ENCODE measurements at places on chromosomes 11 and 22. TPM values are rescaled to one million over a fixed set of nuclear protein-coding genes. Genes with fewer than 3 reads are reported as not detected.

GRCh38 chr22:38868886-38869381 lies 3.1 kb downstream of the CBX6 start:
- H3K4me3 ChIP-seq = no peak overlapping the region
- peaks cover 13% of the 10 kb centered on the region for H3K36me3 ChIP-seq
- H3K27ac ChIP-seq = no peak overlapping the region
- peak; percentile 87 for DNase-seq

GRCh38 chr11:128548649-128549255 lies 38.6 kb downstream of the ETS1 start:
- H3K27ac ChIP-seq = peak overlapping the region; percentile 90
- H3K4me3 ChIP-seq = no peak overlapping the region
- no peaks in the 10 kb centered on the region for H3K36me3 ChIP-seq
- no peaks in the 10 kb centered on the region for H3K27me3 ChIP-seq
- peak; percentile 39 for DNase-seq
- peaks cover 19% of the 10 kb centered on the region for H3K4me1 ChIP-seq

DNA sequence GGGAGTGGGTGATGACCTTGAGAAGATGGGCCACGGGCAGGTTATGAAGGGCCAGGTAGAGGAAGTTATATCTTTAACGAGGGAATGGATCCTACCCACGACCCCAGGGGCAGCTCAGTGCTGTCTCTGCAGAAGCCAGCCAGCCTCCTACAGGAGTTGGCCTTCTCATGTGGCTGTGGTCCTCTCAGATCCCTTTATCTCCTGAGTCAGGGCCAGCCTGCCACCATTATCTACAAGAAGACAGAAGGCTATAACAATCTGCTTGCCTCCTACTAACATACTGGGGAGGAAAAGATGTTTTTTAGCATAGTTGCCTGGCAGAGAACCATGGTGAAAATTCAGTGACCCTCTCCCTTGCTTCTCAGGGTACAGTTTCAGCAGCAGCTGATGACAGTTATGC lies 7.0 kb upstream of the YWHAH start:
- H3K27me3 ChIP-seq = no peaks in the 10 kb centered on the region
- no peaks in the 10 kb centered on the region for H3K4me1 ChIP-seq
- no peaks in the 10 kb centered on the region for H3K36me3 ChIP-seq
- H3K27ac ChIP-seq = no peak overlapping the region
- H3K4me3 ChIP-seq = no peak overlapping the region

DNA sequence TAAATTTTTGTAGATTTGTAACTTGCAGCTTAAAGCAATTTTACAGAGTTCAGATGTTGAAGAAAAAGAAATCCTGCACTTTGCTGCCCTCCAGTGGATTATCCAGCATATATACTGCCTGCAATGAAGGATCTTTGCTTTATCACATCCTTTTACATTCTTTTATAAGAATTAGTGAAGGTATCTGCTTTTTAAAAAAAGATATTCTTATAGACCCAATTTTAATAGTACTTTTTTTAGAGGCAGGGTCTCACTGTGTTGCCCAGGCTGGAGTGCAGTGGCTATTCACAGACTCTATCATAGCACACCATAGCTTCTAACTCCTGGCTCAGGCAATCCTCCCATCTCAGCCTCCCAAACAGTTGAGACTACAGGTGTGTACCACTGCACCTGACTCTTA lies 60.7 kb downstream of the TTC17 start:
- no peak overlapping the region for H3K4me3 ChIP-seq
- no peak overlapping the region for H3K27ac ChIP-seq
- H3K36me3 ChIP-seq = peaks cover 17% of the 10 kb centered on the region
- peak; percentile 35 for DNase-seq
- no peaks in the 10 kb centered on the region for H3K4me1 ChIP-seq

DNA sequence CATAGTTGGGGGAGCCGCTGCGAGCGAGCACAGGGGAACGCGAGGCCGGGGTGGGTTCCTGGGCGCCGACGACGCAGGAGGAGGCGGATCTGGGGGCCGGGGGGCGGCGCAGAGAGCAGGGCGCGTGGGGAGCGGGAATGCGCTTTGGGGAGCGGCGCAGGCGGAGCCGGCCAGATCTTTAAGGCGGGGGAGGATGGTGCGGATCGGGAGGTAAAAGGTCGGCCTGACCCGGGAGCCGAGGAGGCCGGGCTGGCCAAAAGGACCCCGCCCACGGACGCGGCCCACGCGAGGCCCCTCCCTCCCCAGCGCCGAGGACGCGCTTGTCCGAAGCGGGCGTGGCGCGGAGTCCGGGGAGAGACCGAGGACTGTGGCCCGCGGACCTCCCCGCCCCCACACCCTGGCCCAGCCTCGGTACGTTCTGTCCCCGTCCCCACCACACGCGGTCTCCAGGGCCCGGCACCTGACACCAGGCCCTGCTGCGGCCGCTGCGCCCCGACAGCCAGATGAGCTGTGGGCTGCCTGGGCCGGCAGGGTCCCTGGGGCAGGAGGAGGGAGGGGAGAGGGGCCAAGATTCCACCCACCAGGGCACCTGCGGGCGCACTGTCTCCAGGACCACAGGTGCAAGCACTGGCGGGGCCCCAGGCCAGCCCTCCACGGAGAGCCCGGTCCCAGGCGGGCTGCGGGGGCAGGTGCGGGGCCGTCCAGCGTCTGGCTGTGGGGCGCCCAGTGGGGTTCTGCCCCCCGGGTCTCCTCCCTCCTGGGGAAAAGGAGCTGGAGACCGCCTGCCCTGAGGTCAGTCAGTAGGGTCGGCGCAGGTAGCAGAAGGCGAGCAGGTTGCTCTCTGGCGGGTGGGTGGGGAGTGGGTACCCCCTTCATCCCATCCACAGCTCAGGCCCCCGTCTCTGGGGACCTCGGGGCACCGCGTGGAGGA lies 10.9 kb downstream of the PIM3 start:
- H3K4me3 ChIP-seq = peak overlapping the region; percentile 53
- peaks cover 35% of the 10 kb centered on the region for H3K4me1 ChIP-seq
- no peaks in the 10 kb centered on the region for H3K27me3 ChIP-seq
- no peaks in the 10 kb centered on the region for H3K36me3 ChIP-seq
- DNase-seq = peak; percentile 93

DNA sequence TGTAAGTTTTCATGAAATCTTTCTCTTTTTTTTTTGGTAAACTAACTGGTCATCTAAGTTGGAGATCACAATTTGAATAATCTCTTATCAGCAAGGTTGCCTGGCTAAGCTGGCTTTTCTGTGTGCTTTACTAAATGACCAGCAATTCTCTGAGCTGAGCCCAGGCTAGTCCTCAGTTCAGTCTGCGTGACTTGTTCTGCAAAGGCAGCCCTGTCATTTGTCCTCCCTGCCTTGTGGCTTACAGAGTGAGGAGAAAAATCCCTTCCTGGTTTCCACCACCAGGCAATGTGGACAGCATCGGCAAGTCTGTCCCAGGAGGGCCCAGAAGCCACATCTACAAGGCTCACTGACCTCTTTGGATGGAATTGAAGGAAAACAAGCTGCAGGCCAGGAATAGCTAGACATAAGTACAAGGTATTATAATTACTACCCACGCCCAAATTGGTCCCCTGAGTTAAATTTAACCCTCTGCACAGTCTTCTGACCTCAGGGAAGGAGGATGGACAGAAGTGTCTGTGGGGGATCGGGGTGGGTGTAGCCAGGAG lies 108.6 kb downstream of the SCN3B start:
- no peak for DNase-seq
- no peak overlapping the region for H3K4me3 ChIP-seq
- H3K27ac ChIP-seq = no peak overlapping the region
- no peaks in the 10 kb centered on the region for H3K36me3 ChIP-seq
- no peaks in the 10 kb centered on the region for H3K27me3 ChIP-seq

- no peaks in the 10 kb centered on the region for H3K27me3 ChIP-seq
- no peak overlapping the region for H3K4me3 ChIP-seq
- H3K27ac ChIP-seq = no peak overlapping the region
These were observed 13.1 kb downstream of the OR5AK2 start for GRCh38 chr11:57001674-57002401.

GRCh38 chr11:118618991-118619375 lies 11.6 kb downstream of the PHLDB1 start:
- no peak overlapping the region for H3K4me3 ChIP-seq
- no peaks in the 10 kb centered on the region for H3K27me3 ChIP-seq
- H3K4me1 ChIP-seq = peaks cover 54% of the 10 kb centered on the region
- no peak for DNase-seq
- peak overlapping the region; percentile 64 for H3K27ac ChIP-seq
- peaks cover 6% of the 10 kb centered on the region for H3K36me3 ChIP-seq

DNA sequence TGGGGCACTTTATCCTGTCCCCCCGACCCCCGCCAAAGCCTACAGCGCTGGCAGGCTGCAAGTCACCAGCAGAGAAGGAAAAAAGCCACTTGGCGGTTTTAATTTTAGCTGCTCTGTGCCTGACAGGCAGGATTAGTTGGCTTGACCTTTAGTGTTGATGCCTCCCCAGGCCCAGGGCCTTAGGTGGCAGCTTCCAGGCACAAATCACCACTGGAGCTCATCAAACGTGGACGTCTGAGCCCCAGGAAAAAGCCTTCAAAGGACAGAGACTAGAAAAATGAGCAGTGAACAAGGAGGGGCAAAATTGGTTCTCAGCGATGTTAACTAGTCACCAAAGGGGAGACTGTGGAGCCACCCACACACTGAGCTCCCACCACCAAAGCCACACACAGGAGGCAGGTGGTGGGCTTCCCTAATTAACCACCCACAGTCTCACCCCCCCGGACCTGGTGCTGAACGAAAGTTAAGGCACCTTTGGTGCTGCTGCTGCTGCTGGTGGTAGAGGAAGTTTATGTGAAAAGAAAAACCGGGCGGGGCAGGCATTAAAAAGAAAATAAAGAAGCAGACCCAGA lies 4.4 kb upstream of the PYGM start:
- H3K4me1 ChIP-seq = peaks cover 51% of the 10 kb centered on the region
- DNase-seq = no peak
- no peak overlapping the region for H3K4me3 ChIP-seq
- H3K27me3 ChIP-seq = no peaks in the 10 kb centered on the region
- H3K27ac ChIP-seq = no peak overlapping the region

- peaks cover 5% of the 10 kb centered on the region for H3K36me3 ChIP-seq
- no peak overlapping the region for H3K27ac ChIP-seq
- no peaks in the 10 kb centered on the region for H3K27me3 ChIP-seq
- DNase-seq = no peak
These were observed 11.3 kb downstream of the TPCN2 start for GRCh38 chr11:69059985-69060384.

GRCh38 chr11:60530454-60531100 lies 15.4 kb downstream of the MS4A13 start:
- no peaks in the 10 kb centered on the region for H3K36me3 ChIP-seq
- H3K27me3 ChIP-seq = no peaks in the 10 kb centered on the region
- no peaks in the 10 kb centered on the region for H3K4me1 ChIP-seq
- no peak for DNase-seq
- no peak overlapping the region for H3K4me3 ChIP-seq
- H3K27ac ChIP-seq = no peak overlapping the region

- no peak for DNase-seq
- no peak overlapping the region for H3K4me3 ChIP-seq
- no peaks in the 10 kb centered on the region for H3K36me3 ChIP-seq
- H3K27me3 ChIP-seq = no peaks in the 10 kb centered on the region
These were observed 13.5 kb upstream of the OAF start for GRCh38 chr11:120197251-120197891.

GRCh38 chr11:91921974-91922373 lies 302.6 kb upstream of the FAT3 start:
- DNase-seq = no peak
- no peak overlapping the region for H3K27ac ChIP-seq
- H3K4me3 ChIP-seq = no peak overlapping the region
- H3K4me1 ChIP-seq = no peaks in the 10 kb centered on the region
- no peaks in the 10 kb centered on the region for H3K27me3 ChIP-seq

DNA sequence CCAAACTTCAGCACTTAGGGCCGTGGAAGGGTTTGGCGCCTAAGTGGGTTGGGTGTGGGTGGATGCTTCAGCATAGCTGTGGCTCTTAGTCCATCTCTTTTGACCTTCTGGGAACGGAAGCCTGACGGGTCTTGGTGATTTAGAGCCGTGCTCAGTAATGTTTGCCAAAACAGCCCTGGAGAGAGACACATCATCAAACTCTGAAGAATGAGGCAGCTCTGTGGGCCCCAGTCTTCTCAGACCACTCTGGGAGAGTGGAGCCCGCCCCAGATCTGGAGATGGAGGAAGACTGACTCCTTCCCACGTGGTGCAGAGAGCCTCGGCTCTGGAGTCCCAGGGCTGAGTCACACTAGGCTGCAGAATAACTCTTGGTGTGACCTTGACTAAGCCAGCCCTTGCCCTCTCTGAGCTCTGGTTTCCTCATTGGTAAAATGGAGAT lies 168.9 kb downstream of the C11orf91 start:
- H3K27me3 ChIP-seq = no peaks in the 10 kb centered on the region
- no peak overlapping the region for H3K4me3 ChIP-seq
- no peak overlapping the region for H3K27ac ChIP-seq

CABP4 gene
- not detected for total RNA-seq

PAMR1 gene
- 5.0 TPM for total RNA-seq

TNNT3 gene
- 4.1 TPM for total RNA-seq

PRR14L gene
- 36.6 TPM for total RNA-seq

RPLP2 gene
- total RNA-seq = 380 TPM

BEST1 gene
- total RNA-seq = 1.0 TPM

DDI1 gene
- not detected for total RNA-seq

APOA4 gene
- not detected for total RNA-seq

VWCE gene
- total RNA-seq = 0.54 TPM

GNG3 gene
- total RNA-seq = not detected

EPS8L2 gene
- total RNA-seq = 200 TPM

ANO9 gene
- 6.4 TPM for total RNA-seq

KCNQ1OT1 gene
- total RNA-seq = 3.8 TPM

TYR gene
- total RNA-seq = not detected

ANO1 gene
- total RNA-seq = 25.8 TPM

All from thyroid gland (tissue), 4 donors.